ENCODE measurements at places on chromosomes 3 and 15.

DNA sequence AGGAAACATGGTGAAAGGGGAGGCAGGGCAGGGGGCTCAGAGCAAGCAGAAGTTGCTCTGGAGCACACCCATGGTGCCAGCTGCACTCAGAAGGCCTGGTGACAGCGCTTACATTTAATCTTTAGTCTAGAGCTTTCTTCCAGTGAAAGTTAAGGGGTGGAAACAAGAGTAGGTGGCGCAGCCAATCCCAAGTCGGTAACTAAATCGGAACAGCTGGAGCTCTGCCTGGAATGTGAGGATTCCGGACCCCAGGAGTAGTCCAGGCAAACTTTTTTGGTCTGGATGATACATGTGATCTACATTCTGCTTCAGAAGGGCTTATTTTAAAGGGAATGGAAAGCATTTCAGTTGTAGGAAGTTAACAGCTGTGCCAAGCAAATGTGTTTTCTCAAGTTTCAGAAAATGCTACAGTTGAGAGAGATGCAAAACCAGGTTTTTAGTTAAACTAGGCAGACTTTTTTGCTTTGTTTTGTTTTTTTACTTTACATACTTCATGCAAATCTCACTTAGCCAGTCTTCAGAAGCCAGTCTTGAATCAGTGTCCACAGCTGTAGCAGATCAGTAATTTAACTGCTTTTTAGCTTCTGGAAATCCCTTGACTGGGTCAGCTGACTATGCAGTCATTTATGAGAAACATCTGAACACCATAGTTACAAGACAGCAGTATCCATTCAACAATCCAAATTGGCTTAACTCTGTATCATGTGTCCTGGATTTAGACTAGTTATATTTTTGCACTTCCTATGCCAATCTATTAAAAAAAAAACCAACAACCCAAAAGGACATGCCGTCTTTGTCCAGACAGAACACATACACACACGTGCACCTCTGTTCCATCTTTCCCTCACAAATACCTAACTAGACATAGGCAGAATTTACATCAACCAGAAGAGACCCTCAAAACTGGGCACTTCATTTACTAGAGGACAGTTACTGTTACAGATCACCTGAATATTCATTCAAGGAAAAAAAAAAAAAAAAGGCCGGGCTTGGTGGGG lies 33.2 kb downstream of the ZNF106 start:
- no peak for DNase-seq

GRCh38 chr3:186566772-186567071 lies 417 bp downstream of the TBCCD1 start:
- DNase-seq: no peak

- no peak for DNase-seq
Measured at GRCh38 chr3:162945626-162946025, 1449.0 kb downstream of the OTOL1 start.

- no peak for DNase-seq
Measured at GRCh38 chr3:43971486-43971885, 270.2 kb upstream of the TOPAZ1 start.

GRCh38 chr3:129213238-129213637 lies 29.5 kb upstream of the CNBP start:
- no peak for DNase-seq

- no peak for DNase-seq
Measured at GRCh38 chr15:84832448-84833040, 15.4 kb downstream of the ALPK3 start.
